Keratinocyte (primary cell): ENCODE measurements at places on chromosomes 2 and 18. TPM values are rescaled to one million over a fixed set of nuclear protein-coding genes. Genes with fewer than 3 reads are reported as not detected.

The COLEC12 gene
- not detected in 3 replicates for polyA plus RNA-seq

The CFAP221 gene
- not detected in 3 replicates for polyA plus RNA-seq

The UNC50 gene
- polyA plus RNA-seq = 45.4 to 75.2 TPM (median 52.9 TPM) in 3 replicates

The KCNG2 gene
- not detected in 3 replicates for polyA plus RNA-seq

The LYG2 gene
- 0.14 to 0.24 TPM in 2 of 3 replicates, not detected in the other for polyA plus RNA-seq

DNA sequence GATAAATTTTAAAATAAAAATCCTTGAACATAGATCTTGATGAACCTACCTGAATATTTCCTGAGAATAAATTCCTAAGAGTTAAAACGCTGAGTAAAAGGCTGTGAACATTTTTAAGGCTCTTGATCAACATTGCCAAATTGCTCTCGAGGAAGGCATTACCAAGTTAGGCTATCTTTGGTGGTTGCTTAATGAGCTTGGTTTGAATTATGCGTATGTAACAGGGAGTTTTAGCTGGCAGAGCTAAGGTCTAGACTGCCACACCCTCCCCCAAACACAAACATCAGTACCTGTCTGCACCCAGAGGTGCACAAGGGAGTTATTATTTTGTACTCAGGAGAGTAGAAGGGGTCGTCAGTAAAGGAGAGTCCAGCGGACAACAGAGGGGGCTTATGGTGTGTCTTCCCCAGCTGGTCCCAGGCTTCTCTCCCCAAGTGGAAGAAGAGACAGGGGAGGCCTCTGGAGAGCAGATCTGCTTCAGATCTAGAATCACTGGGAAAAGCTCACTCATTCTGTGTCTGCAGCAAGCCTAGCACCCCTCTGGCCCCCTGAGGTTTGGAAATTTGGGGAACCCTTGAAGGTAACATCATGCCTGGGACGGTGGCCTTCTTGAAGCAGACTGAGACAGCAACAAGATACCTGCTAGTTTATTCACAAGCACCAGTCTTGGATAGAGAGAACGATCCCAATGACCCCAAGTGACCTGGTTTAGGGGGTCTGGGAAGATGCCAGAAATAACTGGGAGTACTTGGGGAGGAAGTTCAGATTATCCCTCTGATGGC is 197.2 kb upstream of the ID2 start:
- no peak for DNase-seq

DNA sequence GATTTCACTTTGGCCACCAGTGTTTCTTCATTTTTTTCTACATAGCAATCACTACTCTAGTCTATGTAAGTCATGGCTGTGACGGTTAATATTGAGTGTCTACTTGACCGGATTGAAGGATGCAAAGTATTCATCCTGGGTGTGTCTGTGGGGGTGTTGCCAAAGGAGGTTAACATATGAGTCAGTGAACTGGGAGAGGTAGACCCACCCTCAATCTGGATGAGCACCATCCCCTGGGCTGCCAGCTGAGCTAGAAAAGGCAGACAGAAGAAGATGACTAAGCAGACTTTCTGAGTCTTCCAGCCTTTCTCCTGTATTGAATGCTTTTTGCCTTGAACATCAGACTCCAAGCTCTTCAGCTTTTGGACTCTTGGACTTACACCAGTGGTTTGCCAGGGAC is 265.0 kb upstream of the SLC8A1 start:
- peak; percentile 63 for DNase-seq

DNA sequence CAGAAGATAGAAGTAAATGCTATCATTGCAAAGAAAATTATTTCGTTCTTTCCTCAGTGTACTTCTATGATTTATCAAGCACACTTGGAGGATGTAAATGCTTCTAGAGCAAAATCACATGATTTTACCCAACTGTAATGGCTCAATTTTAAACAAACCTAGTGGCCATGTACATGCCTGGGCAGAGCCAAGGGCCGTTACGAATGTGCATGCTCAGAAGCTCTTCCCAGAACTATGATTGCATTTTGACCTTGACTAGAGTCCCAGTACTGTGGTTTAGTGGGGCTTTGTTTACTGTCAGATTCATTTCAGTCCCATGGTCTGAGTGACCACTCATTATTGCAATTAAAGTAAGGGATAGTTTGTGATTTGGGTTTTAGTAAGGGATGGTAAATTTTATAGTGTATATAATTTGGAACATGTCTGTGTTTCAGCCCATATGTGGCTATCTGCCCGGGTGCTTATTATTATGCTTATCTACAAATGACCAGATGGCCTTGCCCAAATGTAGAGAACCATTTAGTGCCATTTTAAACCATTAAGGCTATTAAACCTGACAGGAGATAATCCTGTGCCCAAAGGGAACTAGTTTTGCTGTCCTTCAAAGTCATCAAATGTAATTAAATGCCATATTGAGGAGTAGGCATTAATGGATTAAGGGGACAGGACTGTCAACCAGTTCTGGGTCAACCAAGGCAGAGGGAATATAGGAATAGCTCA is 239.1 kb downstream of the ICOS start:
- DNase-seq = no peak

- no peak for DNase-seq
Measured at GRCh38 chr18:49730951-49731391, 82.4 kb downstream of the ACAA2 start.

- DNase-seq = no peak
Measured at GRCh38 chr18:22606563-22607283, 189.0 kb upstream of the CTAGE1 start.

DNA sequence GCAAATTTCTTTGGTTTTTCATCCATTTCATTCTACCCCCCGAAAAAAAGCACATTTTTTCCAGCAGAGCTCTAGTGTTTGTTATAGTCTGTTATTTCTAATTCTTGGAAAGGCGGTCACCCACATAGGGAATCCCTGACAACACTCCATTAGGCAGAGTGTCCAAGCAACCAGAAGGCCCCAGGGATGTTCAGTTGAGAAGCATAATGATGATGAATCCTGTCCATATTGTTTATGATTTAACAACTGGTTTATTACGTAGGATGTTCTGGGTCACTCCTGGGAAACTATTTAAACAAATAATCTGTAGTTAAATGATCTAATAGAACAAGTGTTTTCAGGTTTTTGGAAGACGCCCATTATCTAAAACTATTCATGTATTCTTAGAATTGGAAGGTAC is 388.7 kb downstream of the TNS1 start:
- DNase-seq = no peak

DNA sequence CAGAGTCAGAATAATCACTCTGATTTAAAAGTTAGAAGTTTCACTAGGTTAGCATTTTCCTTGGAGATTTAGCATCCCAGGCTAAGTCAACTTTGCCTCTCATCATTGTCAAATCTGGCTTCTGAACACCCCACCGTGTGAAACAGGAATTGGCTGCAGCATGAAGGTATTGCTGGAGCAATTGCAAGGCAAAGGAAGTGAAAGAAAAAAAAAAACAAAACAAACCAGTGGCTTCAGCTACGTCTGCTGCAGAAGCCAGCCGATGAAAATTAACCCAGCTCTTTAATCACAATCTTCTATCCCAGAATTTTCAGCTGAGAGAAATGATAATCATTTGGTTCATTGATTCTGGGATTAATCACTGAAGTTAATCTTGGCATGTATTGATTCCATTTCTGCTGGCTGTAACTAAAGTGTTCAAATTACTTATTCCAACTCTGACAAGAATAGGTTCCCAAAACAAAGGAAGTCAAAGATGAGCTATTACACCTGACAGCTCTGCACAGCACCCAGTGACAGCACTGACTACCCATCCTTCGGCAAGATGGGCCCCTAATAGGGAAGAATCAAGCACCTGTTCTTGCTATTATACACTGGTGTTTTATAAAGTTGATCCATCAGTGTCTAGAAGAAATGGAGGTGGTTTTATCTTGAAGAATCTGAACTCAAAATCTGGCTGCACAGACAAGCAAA is 42.7 kb upstream of the REG3G start:
- DNase-seq = no peak

DNA sequence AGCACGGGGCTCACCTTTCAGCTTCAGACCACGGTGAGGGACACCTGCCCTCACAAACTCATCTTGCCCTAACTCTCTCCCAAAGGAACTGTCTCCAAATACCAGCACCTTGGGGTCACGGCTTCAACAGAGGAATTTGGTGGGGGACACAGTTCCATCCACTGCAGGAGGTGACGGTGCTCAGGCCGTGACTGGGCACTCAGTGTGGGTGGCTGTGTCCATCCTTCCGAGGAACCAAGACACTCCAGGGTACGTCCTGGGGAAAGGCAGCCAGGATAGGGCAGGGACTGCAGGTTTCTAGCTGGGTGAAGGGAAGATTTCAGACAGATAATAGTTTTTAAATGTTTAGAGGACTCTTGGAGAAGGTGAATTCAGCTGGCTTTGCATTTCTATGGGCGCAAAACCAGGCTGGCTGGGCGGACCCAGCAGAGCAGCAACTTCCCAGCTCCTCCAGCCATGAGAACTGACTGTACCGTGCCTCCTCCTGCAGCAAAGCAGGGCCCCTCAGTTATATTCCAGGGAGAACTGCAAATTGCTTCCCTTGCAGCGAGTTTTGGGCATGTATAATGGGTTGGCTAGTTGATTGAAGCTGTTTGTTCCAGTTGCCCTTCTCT is 23.9 kb upstream of the ALLC start:
- DNase-seq = no peak

- no peak for DNase-seq
Measured at GRCh38 chr2:230634146-230634545, 78.5 kb upstream of the CAB39 start.

DNA sequence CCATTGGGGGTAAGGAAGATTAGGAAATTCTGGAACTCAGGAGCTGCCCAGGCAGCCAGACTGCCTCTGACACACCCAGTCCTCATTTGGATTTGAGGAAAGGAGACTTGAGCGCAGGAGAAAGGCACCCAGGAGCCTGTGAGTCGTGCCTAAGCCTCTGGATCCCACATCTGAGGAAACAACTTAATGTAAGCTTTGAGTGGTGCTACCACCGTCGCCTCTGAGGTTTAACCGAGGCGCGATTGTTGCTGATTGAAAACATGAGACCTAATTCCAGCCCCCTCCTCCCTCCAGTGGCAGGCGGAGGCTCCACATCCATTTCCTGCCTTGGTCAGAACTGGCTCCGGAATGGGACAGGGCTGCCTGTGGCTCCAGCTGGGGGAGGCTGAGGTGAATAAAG is 176.7 kb upstream of the PKDCC start:
- DNase-seq = no peak

DNA sequence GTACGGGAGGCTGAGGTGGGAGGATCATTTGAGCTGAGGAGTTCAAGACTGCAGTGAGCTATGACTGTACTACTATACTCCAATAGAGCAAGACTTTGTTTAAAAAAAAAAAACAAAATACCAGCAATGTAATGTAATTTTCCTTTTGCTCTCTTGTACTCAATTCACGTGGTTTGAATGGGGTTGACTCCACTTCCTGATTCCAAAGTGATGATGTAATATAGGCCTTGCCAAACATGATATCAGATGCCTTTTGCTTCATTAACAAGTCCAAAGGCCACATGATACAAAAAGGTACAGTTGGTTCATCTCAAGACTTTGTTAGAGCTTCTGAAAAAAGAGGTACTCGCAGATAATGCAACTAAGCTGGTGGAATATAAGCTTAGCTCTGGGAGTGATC is 321.8 kb downstream of the ZEB2 start:
- DNase-seq = peak; percentile 17

DNA sequence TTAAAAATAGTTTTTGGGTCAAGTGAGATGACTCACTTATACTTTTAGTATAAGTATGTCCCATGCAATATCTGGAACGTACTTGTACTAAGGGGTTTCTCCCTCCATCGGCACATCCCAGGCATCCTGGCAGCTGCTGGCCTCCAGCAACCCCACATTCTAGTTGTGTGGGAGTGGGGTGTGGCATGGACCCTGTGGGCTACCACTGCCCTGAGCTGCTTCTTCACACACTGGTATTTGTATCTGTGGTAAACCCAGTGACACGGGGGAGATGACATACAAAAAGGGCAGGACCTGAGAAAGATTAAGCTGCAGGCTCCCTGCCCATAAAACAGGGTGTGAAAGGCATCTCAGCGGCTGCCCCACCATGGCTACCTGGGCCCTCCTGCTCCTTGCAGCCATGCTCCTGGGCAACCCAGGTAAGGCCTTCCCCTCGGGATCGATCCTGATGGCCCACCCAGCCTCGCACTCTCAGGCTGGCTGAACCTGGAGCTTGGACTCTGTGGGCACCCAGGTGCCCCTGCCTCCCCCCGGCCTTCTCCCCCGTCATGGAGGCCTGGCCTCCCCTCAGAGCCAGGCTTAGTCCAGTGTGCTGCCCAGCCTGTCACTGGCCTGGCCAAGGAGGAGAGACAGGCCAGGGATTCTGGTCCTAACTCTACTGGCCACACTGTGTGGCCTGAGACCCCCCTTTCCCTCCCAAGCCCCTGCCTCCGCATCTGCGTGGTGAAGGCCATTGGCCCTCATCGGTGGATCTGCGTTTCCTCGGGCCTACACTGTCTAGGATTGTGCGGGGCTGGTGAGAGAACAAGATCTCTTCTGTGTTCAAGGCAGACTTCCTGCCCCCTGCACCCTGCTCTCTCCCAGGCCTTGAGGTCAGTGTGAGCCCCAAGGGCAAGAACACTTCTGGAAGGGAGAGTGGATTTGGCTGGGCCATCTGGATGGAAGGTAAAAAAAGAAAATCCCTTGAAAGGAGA is at the start of gene GNLY:
TSS of gene GNLY (plus strand) at position 307 of the 974 bp plus-strand sequence. CDS start at position 368, 61 bp downstream.
- DNase-seq = no peak

DNA sequence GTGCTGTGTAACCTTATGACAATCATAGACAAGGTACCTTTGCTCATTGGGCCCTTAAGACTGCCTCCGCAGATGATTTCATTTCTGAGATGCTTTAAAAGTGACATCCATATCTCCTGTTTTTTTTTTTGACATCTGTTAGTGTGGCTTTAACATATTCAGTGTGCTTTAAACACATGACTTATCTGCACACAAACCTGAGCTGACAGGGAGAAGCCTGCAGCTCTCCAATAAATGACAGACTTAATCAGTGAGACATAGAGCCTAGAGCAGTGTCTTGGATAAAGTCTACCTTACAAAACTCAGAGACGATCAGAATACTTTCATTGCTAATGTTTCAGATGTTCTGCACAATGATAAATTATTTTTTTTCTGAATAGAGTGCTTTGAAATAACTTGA is 130.7 kb downstream of the UBE2E3 start:
- DNase-seq = no peak

DNA sequence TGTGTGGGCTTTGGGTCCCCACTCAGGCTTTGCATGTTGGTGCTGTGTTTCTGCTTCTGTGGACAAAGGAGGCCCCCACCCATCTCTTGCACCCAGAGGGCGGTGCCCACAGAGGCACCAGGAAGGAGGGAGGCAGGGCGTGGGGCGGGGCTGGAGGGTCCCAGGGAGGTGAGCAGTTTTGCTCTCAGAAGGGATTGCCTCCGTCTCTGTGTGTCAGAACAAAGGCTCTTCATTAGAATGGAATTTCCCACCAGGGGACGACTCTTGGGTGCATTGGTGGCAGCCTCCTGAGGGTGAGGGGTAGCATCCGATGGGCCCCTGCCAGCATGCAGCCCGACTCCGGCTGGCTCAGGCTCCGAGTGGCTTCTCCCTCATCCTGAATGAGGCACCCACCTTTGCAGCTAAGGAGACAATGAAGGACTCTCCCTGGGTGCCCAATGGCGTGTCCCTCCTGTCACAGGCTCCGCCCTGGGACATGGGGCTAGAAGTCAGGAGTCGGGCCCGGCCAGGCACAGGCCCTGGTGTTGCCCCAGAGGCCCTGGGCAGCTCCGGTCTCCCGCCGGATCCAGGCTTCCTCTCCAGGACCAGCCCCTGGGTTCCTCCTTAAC is 7.0 kb upstream of the ERFE start:
- DNase-seq = no peak
